ENCODE measurements at places on chromosomes 7 and 10.
A peak's percentile ranks its signal among the peaks of the same experiment; 100 is the strongest.

- DNase-seq: peak; percentile 60
Measured at GRCh38 chr7:18693816-18694215, 198.3 kb downstream of the HDAC9 start.

DNA sequence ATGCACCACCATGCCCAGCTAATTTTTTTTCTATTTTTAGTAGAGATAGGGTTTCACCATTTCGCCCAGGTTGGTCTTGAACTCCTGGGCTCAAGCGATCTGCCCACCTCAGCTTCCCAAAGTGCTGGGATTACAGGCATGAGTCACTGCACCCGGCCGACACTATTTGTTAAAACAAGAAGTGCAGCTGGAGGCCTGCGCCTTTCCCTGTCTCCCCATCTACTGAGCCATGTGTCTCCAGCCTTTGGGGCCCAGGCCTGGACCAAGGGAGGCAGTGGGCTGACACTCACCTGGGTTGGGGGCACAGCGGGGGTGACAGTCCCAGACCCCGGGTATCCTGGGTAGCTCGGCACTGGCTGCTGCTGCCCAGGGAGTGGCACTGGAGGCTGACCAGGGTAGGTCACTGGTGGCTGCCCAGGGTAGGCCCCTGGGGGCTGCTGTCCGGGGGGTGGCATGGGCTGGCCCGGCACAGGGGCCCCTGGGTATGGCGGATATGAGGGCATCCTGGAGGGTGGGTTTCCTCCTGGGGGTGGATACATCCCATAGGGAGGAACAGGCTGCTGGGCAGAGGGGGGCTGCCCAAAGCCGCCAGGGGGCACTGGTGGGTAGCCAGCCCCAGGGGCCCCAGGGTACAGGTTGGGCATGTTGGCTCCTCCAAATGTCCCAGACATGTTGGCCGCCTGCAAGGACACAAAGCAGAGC lies 36.3 kb downstream of the PLAC9 start:
- DNase-seq: no peak

DNA sequence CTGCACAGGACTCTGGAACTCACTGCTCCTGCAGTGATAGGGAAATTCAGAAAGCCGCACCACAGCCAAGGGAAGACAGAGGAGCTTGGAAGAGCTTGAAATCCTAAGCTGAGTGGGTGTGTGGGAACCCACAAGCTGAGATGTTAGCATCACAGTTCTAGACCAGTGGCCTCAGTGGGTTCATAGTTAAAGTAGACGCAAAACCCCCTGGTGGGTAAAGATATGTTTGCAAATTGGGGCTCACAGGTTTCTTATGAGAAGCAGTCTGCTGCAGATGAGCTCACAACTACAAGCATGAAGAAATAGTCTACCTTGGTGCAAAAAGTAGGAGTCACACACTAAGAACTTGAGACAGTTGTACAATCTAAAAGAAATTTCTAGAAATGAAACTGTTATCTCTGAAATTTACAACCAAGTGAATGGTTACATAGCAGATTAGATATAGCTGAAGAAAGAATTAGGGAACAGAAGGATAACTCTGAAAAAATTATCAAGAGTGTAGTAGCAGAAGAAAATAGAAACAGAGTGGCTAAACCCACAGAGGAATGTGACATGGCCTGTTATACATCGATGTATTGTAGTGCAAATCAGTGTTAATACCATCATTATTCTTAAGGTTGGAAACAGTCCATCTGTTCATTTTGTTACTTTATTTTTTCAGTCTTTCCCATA lies 77.2 kb downstream of the DYNC2I1 start:
- no peak for DNase-seq

DNA sequence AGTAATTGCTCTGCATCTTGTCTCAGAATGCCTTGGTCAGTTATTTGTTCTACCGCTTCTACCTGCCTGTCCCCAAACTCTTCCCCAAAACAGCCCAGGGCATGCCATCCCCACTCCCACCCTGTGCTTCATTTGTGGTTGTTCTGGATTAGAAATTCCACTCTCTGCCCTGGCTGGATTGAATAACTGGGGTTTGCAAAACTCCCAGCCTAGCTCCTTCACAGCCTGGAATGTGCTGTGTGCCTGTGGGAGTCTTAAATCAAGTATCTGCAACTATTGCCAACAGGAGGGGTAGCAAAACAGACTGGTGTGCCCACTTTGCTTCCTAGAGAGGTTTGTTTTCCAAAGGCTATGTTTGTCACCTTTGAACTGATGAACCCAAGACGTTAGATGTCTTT lies 24.2 kb downstream of the TSPAN15 start:
- DNase-seq: peak; percentile 46

- DNase-seq: no peak
Measured at GRCh38 chr10:75776738-75777504, 345.5 kb downstream of the LRMDA start.

- no peak for DNase-seq
Measured at GRCh38 chr7:110804501-110804900, 286.4 kb upstream of the LRRN3 start.

DNA sequence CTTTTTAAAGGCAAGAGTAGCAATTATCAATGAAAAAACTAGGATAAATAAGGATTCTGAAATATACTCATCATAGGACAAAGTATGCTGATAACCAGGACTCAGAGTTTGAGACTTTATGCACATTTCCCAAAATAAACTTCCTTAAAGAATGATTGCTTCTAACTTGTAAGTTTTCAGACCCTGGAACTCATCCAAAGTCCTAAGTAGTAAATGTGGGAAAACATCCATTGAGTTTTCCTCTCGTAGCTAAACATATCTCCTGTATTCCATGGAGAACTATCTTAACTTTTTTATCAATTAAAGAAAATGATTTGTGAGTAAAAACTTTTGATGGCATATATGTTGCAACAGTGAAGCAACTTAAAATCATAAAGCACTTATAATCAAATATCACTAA lies 285.2 kb upstream of the KLF6 start:
- no peak for DNase-seq

GRCh38 chr10:48759113-48759901 lies 74.6 kb downstream of the WDFY4 start:
- DNase-seq: no peak

DNA sequence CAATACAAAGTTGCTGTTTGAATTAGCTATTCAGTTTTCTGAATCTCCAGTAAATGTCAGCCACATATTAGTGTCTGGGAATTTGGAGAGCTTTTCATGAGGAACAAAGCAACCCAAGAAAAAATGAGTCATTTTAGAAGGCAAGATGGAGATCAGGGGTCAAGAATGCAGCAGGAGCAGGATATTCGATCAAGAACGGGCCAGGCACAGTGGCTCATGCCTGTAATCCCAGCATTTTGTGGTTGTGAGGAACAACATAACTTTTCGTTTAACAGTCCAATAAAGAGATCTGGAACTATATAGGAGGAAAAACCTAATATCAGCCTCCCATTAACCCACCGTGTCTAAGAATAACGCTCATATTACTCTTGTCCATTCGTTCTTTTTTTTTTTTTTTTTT lies 600.5 kb downstream of the MAGI2 start:
- peak; percentile 35 for DNase-seq

- no peak for DNase-seq
Measured at GRCh38 chr10:69333205-69333604, 54.9 kb downstream of the HK1 start.

DNA sequence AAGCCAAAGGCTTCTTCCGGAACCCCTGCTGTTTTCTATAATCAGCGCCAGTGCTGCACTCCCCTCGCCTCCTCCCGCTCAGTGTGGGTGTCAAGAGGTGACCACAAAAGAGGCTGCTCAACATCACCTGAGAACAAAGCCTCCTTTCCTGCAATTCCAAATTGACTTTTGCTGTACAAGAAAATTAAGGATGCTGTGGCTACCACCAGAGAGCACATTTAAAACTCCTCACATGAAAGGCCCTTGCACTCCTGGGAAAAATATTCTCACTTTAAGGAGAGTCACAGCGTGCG lies 96.4 kb downstream of the HIPK2 start:
- no peak for DNase-seq

GRCh38 chr7:121329191-121330052 lies 622 bp downstream of the WNT16 start:
- DNase-seq: no peak

GRCh38 chr10:67669978-67670377 lies 26.0 kb downstream of the CTNNA3 start:
- no peak for DNase-seq

GRCh38 chr10:82883603-82884002 lies 1008.6 kb downstream of the NRG3 start:
- no peak for DNase-seq

DNA sequence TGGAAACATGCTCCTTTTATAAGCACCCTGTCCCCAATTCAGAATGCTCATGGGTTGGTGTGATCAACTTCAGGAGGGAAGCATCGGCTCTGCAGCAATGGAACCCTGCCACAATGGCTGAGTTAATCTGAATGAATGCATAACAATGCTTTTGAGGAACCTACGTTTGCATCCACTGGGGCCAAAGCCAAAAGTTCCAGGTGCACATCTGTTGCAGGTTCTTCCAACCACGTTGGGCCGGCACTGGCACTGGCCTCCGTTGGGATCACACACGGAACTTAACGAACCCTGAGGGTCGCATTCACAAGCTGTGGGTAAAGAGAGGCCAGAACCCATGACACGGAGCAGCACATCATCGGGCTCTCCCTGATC lies 43.4 kb downstream of the LAMB1 start:
- DNase-seq: no peak

DNA sequence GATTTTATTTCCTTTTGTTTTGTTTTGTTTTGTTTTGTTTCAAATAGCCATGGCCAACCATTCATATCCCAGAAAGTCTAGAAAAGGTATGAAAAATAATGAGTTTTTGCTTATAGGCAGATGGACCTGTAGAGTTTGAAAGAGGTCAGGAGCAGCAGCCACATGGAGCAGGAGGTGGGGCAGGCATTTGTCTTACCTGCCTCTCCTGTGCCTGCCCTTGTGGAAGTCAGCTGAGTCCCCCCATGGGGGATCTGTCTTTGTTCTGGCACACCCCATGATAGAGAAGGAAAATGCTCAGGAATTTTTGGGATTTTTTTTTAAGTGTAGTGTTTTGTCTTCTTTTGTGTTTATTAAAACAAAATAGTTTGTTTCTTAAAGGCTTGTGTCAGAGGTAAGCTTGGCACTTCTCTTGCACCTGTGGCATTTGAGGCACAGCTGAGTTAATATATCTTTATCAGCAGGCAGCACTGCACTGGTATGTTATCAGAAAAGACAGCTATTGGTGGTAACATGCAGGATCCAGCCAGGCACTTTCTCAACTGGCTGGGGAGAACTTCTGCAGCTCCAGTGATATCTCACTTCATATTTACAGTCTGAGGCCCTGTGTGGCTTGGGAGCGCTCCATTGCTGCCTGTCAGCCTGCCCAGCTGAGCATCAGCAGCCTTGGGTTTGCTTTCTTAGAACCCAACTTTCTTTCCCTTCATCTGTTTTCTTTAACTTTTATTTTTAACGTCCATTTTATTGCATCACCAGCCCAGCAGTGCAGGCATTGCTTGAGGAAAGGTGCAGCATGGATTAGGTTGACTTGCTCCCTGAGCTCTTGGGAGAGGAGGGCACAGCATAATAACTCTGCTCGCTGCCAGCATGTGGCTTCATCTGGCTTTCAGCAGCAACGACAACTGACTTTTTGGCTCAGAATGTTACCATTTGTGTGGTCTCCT lies 44.4 kb downstream of the LRRC4 start:
- no peak for DNase-seq

DNA sequence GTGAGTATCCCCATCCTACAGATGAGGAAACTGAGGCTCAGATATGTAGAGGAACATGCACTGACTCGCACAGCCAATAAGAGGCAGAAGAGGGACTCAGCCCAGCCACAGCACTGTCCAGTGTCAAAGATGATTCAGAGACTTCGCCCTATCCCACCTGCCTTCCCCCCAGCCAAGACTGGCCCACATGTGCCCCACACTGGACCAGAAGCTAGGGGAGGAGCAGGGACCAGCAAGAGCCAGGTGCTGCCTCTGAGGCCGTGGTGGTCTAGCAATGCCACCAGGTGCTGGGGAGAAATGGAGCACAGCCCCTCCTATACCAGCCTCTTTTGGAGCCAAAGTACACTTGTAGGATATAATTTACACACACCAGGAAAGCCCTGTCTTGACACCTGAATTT lies 22.3 kb downstream of the GRID1 start:
- no peak for DNase-seq

- peak; percentile 26 for DNase-seq
Measured at GRCh38 chr7:139471740-139472353, 11.6 kb downstream of the KLRG2 start.

DNA sequence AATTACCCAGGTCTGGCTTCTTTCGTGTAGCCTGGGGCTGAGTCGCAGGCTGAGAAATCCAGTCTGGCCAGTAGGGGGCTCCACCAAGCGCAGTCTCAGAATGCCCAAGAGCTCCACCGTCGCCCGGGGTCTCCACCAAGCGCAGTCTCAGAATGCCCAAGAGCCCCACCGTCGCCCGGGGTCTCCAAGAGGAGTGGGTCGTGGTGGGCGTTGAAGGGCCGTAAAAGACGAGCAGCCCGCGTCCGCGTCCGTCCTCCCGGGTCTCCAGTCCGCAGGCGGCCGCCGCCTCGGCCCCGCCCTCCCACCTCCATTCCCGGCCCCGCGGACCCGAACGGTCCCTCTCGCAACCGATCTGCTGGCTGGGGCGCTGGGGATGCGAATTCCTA lies 892 bp upstream of the ZYX start:
- DNase-seq: peak; percentile 81

GRCh38 chr10:57579926-57580325 lies 687.8 kb downstream of the IPMK start:
- DNase-seq: peak; percentile 19

All from fibroblast of mammary gland (primary cell).